ENCODE measurements at places on chromosomes 7 and 10. TPM values are rescaled to one million over a fixed set of nuclear protein-coding genes. Genes with fewer than 3 reads are reported as not detected.
A peak's percentile ranks its signal among the peaks of the same experiment; 100 is the strongest.

The CD36 gene
- not detected for total RNA-seq

The CPA2 gene
- not detected for total RNA-seq

The PALD1 gene
- total RNA-seq = 1.4 TPM

The ASB4 gene
- not detected for total RNA-seq

The TMEM106B gene
- 17.3 TPM for total RNA-seq

The CDC14C gene
- not detected for total RNA-seq

The GJD4 gene
- not detected for total RNA-seq

The SEMA3E gene
- not detected for total RNA-seq

DNA sequence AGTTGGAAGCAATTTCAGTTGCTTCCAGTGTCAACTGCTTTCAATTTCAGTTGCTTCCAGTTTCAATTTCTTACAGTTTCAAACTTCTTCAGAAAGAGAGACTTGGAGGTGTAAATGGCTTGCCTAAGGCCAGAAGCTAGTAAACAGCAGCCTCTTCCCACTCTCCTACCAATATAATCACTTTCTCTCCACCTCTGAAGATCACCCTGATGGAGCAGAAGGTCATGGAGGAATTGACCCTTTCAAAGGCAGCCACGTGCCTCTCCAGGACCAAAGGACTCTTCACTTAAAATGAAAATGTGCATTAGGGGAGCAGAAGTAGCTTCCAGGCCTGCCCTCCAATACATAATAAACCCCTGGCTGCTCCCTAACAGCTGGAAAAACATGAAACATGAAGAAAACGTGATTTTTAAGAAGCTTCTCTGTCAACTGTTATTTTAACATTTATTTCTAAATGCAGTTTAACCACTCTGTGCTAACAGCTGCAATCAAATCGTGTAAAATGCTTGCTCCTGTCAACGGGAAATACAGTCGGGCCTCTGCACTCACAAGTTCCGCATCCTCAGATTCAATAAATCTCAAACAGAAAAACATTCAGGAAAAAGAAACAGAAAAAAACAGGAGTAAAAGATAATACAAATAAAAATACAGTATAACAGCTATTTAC is 1020.6 kb downstream of the XPNPEP1 start:
- ATAC-seq = no peak

- peak; percentile 67 for ATAC-seq
Measured at GRCh38 chr7:102843850-102844249, 69.0 kb upstream of the LRRC17 start.

DNA sequence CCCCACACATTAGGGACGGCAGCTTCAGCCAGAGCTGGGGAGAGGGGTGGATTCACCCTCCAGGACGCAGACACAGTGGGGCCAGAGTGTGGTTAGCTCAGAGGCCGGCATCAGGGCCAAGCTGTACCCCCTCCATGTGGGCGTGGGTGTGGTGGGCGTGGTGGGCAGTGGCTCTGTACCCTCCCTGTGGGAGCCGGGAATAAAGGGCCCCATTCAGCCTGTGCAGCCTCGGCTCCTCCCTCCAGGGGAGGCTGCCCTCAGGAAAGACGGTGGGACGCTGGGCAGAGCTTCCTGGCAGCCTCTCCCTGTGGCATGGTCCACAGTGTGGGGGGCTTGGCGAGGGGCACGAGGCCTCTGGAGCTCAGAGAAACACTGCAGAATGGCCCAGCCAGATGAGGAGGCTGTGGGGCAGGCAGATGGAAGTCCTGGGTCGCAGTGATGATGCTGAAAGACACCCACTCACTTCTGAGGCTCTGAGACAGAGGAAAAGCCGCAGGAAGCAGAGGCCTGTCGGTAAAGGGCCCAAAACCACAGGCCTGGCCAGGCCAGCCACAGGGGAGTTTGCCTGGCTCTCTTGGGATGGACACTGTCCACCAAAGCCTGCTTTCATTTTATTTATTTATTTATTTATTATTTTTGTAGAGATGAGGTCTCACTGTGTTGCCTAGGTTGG is 108.0 kb downstream of the SH3PXD2A start:
- ATAC-seq = peak; percentile 31

DNA sequence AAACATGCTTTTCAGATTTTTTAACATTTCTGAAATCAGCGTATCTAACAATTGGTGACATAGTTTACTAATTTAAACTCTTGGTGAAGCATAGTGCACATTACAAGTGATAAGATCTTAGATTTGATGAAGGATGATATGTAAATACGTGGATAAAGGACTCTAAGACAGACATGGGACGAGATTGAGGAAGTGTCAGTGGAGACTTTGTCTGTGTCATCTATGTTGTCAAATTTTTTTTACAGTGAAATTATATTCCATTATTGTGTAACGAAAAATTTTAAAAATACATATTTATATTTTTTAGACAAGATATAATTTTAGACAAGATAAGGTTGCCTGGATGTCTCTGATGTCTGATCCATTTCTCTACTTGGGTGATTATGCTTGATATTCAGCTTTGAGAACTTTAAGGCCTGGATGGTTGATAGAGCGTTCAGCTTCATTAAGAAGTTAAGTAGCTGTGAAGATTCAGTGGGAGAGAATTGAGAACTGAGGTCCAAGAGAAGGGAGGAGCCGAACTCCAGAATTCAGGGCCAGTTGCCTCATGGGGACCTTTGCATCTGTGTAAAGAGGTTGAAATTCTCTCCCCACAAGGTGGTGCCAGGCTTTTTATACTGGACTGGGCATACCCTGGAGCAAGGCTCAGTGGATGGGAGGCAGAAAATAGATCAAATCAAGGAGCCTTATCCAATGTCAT is 62.7 kb downstream of the KAT6B start:
- ATAC-seq = peak; percentile 35

GRCh38 chr10:30510932-30511700 is 77.1 kb downstream of the MAP3K8 start:
- ATAC-seq = peak; percentile 60

DNA sequence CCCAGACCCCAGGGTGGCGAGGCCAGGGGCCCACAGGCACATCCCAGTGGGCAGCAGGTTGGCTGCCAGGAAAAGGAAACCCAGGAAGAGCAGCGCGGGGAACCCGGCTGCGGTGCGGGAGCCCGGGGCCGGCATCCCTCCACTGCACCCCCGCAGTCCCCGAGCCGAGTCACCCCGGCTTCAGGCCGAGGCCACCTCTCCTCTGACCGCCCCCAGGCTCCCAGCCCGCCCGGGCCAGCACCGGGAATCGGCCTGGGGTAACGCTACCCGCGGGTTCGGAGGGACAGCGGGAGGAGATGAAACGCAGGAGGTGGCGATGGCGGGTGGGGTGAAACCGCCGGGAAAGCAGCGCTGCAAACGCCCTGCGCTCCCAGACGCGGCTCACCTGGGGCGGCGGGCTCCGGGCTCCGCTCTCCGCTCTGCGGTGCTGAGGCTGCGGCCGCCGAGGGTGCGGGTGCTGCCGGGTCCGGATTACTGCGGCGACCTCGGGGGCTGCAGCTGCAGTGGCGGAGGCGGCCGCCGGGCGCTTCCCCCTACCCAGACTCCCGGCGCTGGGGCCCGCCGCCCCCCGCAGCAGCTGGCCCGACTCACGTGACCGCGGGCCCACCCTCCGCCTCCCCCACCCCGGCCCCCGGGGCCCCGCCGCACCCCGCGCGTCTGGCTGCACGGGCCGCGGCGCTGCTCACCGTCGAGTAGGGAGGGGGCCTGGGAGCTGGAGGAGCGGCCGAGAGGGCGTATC is at the start of gene SCRN1:
TSS of gene SCRN1 (minus strand) at position 545 of the 739 bp plus-strand sequence. CDS start 20,734 bp downstream, outside the sequence.
- ATAC-seq = peak; percentile 58

GRCh38 chr10:35979116-35979515 is 337.0 kb upstream of the FZD8 start:
- no peak for ATAC-seq

- ATAC-seq = no peak
Measured at GRCh38 chr7:20596653-20597052, 18.8 kb upstream of the ABCB5 start.

DNA sequence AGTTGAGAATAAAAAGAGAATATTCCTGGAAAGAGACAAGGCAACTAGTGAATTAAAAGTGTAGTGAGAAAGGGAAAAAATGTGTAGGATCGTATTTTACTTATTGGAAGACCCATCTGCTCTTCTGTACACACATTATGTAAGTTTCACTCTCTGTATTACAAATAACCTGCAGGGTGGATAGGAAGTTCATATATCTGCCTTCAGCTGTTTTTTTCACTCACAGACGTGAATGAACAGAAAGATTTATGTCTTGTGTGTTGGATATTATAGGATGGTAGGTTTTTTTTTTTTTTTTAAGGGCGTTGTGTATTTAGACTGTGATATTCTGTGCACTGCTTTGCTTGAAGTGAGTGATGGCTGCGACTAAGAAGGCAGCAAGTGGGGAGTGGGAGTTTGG is 266.5 kb downstream of the AUTS2 start:
- ATAC-seq = no peak

GRCh38 chr7:12327922-12328321 is 75.7 kb downstream of the VWDE start:
- ATAC-seq = no peak

DNA sequence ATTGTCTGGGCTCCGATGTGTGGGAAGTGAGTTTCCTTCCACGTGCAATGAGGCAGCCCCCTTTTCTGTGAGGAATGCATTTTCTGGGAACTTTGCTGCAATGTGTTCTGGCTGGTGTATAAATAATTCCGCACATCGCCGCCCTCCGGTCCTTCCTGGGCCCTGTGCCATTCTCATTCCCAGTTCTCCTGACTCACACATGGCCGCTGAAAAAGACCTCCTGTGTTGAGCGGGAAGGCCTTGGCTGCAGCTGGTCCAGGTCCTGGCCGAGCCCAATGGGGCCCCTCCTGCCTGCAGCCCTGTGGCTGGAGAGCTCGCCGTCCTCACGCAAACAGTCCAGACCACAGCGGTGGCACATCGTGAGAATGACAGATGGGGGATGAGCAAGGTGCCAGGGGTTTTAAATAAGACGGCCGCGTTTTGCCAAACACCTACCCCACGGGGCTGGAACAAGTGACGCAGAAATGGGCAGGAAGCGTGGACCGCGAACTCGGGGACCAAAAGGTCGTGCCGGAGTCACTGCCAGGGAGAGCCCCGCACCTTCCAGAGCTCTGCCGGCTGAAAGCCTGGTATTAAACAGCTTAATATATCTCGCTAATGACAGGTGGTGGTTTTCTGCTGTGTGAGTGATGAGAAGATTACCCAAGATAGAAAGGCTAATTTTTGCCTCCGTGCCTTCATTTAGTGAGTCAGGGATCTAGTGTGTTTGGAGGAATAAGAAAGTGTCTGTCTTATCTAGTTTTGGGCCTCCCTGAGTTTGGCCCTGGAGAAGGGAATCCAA is 37.0 kb downstream of the FAM20C start:
- ATAC-seq = no peak

GRCh38 chr10:13970957-13971353 is 359.8 kb downstream of the FRMD4A start:
- ATAC-seq = no peak

- ATAC-seq = peak; percentile 26
Measured at GRCh38 chr10:101121654-101122031, 9.5 kb upstream of the TLX1 start.

DNA sequence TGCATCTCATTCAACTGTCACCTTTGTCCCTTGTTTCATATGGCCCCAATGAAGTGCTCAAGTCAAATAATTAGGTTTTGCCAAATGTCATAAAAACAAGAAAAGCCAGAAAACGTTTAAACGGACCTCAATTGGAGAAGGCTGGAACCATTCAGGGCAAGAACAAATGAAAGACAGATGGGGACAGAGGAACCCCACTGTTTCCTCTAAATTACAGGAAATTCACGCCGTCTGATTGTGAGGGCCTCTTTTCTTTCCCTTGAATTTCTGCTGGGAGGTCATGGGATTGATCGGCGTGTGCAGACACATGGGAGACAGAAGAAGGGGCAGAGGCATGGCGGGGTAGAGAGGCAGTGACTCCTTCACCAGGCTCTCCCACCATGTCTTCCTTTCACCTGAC is 656.4 kb downstream of the KCNMA1 start:
- no peak for ATAC-seq

DNA sequence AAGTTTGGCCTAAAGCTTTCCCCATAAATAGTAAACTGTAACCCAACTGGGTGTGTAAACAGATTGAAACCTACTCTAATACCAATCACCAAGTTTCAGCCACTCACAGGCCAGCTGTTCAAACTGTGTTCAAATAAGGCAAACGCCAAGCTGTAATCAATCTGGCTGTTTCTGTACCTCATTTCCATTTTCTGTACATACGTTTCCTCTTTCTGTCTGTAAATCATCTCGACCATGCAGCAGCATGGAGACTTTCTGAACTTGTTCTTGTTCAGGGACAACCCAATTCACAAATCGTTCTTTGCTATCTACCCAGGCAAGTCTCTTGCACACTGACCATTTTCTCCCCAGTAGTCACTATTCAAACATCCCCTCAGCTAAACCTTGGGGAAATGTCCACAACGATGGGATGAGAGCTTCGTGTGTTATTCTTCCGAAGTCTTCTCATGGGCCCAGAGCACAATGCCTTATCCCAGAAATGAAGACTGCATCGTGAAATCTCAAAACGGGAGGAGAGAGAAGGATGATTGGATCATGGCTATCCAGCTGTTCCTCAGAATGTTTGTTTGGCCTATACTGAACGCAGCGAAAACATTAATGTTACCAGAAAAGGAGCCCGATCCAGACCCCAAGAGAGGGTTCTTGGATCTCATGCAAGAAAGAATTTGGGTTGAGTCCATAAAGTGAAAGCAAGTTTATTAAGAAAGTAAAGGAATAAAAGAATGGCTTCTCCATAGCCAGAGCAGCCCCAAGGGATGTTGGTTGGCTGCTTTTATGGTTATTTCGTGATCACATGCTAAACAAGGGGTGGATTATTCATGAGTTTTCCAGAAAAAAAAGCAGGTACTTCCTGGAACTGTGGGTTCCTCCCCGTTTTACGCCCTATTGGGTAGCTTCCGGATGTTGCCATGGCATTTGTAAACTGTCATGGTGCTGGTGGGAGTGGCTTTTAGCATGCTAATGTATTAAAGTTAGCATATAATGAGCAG is 86.2 kb downstream of the SLC16A9 start:
- no peak for ATAC-seq

DNA sequence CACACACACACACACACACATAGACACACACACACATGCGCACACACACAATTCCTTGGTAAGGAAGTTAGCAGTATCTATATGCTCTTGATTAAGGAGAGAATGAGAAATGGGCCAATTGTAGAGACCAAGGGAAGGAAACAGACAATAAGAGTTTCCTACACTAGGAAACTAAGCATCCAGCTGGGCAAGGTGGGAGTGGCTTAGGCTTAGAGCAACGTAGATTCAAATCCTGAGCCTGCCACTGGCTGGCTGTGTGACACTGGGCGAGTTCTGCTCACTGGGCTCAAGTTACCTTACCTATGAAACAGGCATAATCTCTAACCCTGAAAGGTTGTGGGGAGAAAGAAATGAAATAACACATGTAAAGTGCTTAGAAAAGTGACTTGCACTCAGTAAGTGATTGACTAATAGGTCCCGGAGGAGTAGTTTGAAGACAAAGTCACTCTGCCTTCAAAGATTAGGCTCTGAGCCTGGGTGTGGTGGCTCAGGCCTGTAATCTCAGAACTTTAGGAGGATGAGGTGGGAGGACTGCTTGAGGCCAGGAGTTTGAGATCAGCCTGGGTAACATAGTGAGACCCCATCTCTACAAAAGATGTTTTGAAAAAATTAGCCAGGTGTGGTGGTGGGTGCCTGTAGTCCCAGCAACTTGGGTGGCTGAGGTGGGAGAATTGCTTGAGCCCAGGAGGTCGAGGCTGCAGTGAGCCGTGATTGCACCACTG is 701.4 kb downstream of the PARD3 start:
- no peak for ATAC-seq

GRCh38 chr7:128030263-128030653 is 979 bp downstream of the LRRC4 start:
- no peak for ATAC-seq

Measured in activated T-helper 17 cell treated with anti-CD3 and anti-CD28 coated beads, Interleukin-2, amount 50 U/mL, for 72 hours (primary cell).